CD4-positive, alpha-beta T cell (primary cell): ENCODE measurements at places on chromosomes 16 and 17.

DNA sequence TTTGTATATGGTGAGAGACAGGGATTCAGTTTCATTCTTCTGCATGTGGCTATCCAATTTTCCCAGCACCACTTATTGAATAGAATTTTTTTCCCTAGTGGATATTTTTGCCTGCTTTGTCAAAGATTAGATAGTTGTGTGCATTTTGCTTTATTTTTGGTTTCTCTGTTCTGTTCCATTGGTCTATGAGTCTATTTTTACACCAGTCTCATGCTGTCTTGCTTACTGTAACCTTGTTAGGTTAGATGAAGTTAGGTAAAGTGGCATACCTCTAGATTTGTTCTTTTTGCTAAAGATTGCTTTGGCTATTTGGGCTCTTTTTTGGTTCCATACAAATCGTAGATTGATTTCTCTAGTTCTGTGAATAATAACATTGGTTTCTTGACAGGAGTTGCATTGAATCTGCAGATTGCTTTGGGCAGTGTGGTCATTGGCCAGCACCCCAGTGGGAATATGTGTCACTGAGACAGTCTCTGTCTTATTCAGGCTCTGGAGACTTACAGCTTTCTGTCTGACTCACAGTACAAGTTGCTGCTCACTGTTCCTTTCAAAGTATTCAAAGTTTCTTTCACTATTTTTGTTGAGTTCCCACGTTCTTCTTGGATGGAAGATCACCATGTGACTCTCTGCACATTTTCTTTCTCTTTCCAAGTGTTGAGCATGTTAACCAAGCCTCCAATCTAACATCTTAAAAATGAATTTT, 709.1 kb downstream of the CDH11 start:
- no peak for DNase-seq

DNA sequence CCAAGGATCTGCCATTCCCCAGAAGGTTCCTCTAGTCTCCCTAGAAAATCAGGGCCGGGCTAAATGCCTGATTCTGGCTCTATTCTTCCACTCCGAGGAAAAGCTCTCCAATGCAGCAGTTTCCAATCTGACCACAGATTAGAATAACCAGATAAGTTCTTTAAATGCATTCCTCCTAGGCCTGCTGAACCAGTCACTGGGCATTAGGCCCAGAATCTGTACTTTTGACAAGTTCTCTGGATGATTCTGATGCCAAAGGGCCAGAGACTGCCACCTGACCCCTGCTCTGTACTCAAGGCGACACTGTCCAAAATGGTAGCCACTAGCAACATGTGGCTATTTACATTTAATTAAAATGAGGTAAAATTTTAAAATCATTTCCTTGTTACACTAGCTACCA, 22.3 kb downstream of the MAP3K14 start:
- no peak for DNase-seq

GRCh38 chr17:79273660-79274059, 199.0 kb downstream of the ENGASE start:
- no peak for DNase-seq

- DNase-seq: no peak
Observed at GRCh38 chr17:42023524-42024349, 3.8 kb downstream of the NKIRAS2 start.

DNA sequence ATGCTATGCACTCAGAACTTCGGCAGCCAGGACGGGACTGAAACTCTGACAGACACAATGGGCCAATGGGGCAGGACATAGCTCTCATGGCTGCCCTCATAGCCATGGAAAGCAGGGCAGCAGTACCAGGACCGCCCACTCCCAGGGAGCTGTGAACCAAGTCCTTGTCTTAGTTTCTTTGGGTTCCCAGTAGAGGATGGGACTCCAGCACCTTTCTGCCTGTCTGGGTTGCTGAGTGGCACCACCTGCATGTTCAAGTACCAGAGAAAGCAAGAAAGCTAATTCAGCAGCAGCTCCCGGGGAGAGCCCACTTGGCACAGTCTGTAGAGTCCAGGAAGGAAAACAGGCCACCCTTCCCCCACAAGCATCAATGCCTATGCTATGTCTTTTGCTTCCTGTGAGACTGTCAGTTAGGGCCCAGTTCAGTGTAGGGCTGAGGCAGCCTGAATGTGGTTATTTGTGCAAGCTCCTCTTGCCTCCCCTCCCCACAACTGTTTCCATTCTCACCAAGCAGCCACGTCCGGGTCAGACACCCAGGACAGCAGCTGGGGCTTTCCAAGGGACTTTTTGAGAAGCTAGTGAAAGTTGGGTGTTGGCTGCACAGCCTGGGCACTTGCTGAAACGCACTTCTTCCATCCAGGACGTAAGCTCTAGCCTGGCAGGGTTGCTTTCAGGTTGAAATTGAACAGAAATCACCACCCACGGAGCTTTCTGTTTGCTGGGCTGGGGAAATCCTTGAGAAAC, 7.8 kb downstream of the SUPT4H1 start:
- DNase-seq: peak; percentile 56

DNA sequence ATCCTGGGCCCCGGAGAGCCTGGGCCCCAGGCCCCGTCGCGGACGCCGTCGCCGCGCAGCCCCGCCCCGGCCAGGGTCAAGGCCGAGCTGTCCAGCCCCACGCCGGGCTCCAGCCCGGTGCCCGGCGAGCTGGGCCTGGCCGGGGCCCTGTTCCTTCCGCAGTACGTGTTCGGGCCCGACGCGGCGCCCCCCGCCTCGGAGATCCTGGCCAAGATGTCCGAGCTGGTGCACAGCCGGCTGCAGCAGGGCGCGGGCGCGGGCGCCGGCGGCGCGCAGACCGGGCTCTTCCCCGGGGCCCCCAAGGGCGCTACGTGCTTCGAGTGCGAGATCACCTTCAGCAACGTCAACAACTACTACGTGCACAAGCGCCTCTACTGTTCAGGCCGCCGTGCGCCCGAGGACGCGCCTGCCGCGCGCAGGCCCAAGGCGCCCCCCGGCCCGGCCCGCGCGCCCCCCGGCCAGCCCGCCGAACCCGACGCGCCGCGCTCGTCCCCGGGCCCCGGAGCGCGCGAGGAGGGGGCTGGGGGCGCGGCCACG, 36.8 kb upstream of the ZC3H18 start:
- DNase-seq: peak; percentile 50

DNA sequence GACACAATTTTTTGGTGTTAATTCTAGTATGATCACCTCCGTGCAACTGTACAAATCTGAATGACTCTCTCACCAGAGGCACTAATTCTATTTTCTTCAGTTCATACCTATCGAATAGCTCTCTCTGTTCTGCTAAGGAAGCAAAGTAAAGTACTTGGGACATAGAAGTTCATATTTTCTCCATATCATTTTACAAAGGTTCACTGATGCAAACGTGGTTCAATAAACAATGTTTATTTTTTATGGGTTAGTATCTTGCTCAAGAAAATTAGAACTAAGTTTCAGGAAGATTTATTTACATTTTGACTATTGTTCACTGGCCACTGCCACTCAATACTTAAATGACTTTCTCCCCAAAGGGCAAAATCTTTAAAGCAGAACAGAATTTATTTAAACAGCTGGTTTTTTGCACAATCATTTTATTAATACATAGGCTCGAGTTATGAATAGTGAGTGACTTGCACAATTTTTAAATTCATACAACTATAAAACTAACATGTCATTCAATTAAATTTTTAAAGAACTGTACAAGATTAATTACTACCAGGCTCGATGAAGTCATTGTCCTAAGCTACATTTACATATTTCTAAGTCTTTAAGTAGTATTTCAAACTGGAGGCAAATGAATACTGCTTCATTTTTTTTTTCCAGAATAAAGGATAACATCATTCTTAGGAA, 255.8 kb downstream of the C16orf95 start:
- DNase-seq: no peak

- DNase-seq: no peak
Observed at GRCh38 chr16:30780549-30780948, 6.5 kb downstream of the ZNF629 start.

GRCh38 chr16:81987706-81988105, 23.6 kb downstream of the SDR42E1 start:
- DNase-seq: no peak

- peak; percentile 50 for DNase-seq
Observed at GRCh38 chr16:57533431-57534336, 2.7 kb downstream of the CCDC102A start.

DNA sequence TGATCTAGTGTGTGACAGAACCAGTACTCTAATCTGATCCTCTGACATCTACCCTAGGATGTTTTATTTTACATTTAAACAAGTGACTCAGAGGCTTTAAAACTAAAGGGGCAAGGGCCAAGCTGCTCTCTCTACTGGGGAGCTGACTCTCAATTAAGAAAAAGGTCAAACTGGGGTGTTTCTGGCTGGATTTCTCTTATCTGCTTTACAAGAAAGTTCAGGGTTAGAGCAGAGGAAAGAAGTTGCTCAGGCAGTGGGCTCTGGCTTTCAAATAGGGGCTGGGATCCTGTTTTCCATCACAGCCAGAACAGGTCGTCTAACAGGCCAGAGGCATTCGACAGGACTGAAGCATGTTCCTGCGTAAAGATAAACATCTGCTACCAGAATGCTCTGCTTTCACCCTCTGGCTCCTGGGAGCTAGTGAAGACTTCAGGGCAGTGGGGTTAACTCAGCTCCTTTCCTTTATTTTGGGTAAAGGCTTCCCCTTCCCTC, 8.5 kb downstream of the MMP28 start:
- no peak for DNase-seq

- DNase-seq: no peak
Observed at GRCh38 chr17:64442541-64442971, 6.4 kb upstream of the MILR1 start.

DNA sequence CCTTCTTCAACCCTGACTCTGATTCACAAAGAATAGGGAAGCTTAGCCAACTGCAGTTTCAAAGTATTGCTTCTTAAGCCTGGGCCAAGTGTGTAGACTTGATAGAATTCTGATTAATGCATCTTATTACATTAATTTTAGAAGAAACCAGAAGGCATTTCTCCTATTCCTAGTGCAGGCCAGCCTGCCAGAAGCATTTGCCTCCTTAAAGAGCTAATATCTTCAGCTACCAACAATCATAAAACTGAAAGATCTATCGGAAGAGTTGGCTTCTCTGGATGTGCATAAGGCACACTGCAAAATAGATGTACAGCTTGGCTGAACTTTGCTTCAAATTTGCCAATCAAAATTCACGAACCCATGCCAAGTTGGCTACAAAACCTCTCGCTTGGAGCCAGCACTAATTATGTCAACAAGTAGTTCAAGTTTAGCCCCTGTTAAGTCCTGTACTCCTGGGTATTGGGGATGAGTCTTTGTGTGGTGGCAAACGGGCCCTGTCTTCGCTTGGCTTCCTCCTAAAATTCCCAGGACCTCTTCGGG, 717.8 kb downstream of the WWOX start:
- DNase-seq: no peak

DNA sequence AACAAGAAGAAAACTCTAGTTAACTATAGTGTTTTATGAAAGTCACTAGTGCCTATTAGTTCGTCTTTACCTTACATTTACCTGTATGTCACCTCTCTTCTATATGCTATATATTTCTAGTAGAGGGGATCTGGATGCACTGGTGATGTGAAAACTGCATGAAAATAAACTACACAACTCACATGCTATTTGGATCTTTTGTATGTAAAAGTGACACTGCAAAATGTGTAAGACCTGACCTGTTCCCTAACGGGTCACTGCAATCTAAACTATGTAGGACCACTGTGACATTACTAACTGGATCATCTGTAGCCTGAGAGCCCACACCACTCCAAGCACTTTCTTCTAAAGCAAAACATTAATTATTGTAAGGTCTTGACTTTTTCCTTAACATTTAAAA, 1.7 kb downstream of the BLMH start:
- no peak for DNase-seq

DNA sequence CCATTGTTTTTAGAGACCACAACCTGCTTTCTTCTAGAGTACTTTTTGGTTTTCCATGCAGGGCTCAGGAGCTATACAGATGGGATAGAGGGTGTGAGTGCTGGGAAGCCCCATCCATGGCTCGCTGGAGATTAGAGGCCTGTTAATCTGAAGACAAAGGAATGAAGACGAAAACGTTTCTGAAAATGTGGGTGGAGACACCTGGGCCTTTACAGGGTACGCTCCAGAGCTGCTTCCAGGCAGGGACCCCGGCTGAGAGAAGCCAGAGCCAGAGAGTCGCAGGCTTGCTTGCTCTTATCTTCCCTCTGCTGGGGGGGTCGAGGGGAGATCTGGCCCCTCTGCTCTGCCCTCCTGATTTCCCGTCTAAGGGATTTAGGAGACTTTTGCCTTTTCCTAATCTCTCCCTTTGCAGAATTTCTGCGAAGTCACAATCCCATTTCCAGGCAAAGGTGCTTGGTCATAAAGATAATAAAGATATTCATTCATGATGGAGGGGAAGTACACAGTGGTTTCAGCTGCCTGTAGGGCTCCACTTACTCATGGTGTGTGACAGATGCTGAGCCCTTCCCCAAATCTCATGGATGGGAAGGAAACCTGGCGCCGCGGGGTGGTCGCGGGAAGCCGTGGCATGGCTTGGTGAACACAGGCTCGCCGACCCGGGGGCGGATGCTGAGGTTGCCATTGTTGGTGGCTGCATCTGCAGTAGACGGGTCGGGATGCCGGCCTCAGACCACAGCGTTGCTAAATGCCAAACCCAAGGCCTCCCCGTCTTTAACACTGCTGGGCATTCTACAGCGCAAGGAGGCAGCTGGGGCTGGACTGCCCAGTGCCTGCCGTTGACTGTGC, 4.8 kb upstream of the SOCS3 start:
- no peak for DNase-seq

- DNase-seq: no peak
Observed at GRCh38 chr16:62225675-62226074, 189.4 kb upstream of the CDH8 start.

- no peak for DNase-seq
Observed at GRCh38 chr17:81086789-81087551, 52.0 kb downstream of the BAIAP2 start.

DNA sequence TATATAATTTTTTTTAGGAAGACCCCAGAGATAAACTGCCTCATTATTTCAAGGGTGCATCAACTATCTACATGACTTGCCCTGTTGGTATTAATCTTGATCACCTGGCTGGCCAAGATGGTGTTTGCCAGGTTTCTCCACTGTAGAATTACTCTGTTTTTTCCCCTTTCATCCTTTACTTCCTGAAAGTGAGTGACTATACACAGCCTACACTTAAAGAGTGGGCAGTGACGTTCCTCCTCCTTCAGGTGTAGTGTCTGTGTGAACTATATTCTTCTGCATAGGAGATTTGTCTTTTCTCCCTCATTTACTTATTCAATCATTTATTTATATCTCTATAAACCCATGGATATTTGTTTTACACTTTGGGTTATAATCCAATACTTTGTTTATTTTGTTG, 246.7 kb downstream of the IRF8 start:
- no peak for DNase-seq

GRCh38 chr16:47928008-47928407, 227.8 kb downstream of the ABCC12 start:
- no peak for DNase-seq

GRCh38 chr16:52496051-52496876, 50.7 kb downstream of the TOX3 start:
- DNase-seq: no peak

- DNase-seq: no peak
Observed at GRCh38 chr17:66414561-66415175, 112.3 kb downstream of the PRKCA start.
